Posterior cingulate gyrus (tissue), 11 donors: ENCODE measurements at places on chromosomes 16 and 17.

DNA sequence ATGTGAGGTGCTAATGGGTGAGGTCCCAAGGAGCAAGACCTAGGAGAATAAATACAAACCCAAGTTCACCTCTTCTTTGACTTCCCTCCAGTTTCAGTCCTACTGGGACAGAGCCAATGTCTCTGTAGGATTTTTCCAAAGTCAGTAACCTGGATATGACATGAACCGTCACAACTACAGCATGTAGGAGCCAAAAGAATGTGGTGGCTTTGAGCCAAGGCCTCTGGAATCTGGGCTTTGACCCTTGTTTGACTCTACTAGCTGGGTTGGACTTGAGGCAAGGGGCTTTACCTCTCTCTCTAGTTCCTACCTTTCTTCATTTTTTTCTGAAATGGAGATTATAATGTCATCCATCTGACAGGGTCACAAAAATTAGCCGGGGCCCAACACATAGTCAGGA, 91.4 kb downstream of the CACNG3 start:
- no peak for DNase-seq

GRCh38 chr16:1102921-1103635, 7.0 kb upstream of the C1QTNF8 start:
- peak; percentile 57 for DNase-seq

- no peak for DNase-seq
Measured at GRCh38 chr17:61715348-61715747, 124.3 kb upstream of the NACA2 start.

DNA sequence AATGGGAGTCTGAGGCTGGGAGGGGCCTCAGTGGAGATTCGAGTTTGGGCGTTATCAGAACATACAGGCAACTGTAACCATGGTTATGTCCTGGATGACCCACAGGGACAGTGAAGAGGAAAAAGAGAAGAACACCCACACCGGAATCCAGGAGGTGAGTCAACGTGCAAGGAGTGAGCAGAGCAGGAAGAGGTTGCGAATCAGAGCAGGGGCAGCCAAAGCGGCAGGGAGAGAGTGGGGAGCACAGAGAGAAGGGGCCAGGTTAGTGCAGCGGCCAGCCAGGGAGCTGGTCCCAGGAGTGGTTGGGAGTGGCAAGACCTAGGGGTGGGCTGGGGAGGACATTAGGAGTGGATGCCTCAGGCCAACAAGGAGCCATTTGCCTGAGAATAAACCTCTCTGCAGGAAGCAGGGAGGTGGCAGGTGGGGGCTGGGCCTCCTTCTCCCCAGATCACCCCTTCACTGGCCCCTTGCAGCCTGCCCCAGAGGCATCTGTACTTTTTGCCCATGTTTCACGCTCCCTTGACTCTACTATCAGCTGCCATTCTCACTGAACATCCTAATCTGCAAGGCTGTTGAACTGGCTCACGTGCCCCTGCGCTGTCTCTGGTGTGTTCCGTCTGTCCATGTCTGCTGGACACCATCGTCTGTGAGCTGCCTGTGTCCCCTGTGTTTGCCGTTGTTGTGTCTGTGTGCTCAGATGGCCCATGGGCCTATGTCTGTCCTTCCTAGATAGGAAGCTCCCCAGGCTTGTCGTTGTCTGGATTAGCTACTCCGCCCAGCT, 5.1 kb downstream of the KRT13 start:
- DNase-seq: no peak

- DNase-seq: no peak
Measured at GRCh38 chr16:17321824-17322223, 148.9 kb downstream of the XYLT1 start.

- DNase-seq: peak; percentile 24
Measured at GRCh38 chr17:4310354-4311060, 46.7 kb upstream of the ANKFY1 start.

GRCh38 chr16:51638339-51639135, 487.5 kb upstream of the SALL1 start:
- DNase-seq: no peak

DNA sequence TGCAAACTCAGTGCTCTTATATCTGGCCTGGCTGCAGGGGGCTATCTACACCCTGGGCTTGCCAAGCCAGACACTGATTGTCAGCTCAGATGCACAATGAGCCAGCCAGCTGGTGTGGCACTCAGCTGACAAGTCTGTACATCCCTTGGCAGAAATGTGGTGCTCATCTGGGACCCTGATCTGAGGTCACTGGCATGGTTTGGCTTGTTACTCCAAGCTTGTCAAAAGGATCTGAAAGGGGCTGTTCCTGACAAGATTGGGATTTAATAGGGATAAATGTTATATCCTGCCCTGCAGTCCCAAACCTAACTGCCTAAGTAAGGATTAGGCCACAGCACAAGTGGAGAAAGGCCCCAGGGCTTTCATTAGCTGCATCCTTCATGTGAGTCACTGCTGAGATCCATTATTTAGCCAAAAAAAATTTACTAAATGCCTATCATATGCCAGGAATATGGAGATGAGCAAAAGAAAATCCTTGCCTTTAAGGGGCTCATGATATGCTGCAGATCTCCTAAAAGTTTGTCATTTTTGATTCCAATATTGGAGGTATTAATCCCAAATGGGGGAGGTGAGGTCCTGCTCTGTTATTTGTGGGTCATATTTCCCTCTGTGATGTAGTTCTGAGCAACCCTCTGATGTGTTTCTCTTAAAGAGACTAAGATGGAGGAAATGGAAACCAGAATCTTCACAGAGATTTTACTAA, 6.3 kb downstream of the SLC6A2 start:
- no peak for DNase-seq

GRCh38 chr17:42290577-42290976, 2.3 kb downstream of the STAT5A start:
- no peak for DNase-seq

DNA sequence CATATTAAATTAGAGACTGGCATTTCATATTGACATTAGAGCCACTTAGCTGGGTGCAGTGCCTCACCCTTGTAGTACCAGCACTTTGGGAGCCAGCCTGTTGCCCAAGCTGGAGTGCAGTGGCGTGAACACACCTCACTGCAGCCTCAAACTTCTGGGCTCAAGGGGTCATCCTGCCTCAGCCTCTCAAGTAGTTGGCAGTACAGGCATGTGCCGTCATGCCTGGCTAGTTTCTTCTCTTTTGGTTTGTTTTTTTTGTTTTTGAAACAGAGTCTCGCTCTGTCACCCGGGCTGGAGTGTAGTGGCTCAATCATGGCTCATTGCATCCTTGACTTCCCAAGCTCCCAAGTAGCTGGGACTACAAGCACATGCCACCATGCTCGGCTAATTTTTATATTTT, 8.7 kb downstream of the PPM1E start:
- DNase-seq: no peak

GRCh38 chr17:35170968-35171771, 23.0 kb downstream of the SLC35G3 start:
- DNase-seq: no peak

DNA sequence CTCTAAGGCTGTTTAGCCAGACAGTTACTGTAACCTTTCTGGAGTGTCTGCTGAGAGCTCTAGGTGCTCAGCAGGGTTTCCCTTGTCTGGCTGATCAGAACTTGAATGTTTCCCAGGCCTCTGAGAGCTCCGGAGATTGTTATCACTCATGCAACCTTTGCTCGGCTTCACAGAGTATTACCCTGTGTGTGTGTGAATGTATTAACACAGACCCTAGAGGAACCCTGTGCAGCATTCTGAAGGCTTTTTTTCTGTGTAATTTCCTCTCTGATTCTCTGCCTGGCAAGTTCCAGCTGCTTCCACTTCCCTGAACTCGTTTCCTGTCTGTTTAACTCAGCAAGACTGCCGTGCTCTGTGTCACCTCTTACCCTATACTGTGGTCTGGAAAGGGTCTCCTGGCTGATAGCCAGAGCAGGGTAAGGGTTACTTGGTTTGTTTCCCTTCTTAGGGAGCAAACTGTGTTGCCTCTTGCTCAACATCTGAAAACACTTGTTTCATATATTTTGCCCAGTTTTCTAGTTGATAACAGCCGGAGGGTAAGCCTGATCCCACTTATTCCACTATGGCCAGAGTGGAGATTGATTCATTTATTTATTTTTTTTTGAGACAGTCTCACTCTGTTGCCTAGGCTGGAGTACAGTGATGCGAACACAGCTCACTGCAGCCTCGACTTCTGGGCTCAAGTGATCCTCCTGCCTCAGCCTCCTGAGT, 21.7 kb downstream of the PRMT7 start:
- no peak for DNase-seq

GRCh38 chr16:17963185-17963836, 373.2 kb downstream of the NPIPA8 start:
- DNase-seq: no peak

DNA sequence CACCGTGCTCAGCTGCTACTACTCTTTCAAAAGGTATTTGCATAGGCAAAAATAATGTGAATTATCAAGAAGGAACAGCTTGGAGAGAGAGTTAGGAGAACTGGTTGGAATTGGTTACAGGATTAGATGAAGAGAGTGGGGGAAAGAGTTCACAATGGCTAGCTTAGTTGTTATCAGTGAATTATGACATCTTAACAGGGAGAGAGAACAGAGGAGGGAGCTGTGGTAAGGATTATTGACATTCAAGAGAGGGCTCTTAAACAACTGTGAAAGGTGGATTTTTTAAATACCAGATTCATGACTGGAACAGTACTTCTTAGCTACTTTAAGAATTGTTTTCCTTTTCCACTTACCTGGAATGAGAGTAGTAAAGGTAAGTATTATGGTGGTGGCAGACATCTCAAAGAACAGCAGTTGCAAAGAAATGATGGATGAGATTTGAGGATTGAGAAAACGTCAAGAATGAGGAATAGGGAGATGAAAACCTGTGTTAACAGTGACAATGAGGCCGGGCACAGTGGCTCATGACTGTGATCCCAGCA, 43.9 kb upstream of the SLC5A11 start:
- DNase-seq: no peak

DNA sequence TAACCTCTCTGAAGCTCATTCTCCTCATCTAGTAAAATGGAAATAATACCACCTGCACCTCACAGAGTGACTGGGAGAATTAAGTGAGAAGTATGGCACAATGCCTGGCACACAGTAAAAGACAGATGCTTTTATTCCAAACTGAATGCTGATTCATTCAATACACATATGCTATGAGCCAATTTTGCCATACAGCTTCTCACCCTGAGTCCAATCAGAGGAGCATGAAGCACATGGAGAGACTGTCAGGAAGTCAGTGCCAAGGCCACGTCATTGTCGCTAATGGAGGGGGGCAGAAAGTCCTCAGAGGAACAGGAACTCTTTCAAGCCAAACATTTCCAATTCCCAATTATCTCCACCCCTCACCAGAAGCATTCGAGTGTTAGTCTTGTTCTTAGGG, 11.6 kb downstream of the MKS1 start:
- no peak for DNase-seq

DNA sequence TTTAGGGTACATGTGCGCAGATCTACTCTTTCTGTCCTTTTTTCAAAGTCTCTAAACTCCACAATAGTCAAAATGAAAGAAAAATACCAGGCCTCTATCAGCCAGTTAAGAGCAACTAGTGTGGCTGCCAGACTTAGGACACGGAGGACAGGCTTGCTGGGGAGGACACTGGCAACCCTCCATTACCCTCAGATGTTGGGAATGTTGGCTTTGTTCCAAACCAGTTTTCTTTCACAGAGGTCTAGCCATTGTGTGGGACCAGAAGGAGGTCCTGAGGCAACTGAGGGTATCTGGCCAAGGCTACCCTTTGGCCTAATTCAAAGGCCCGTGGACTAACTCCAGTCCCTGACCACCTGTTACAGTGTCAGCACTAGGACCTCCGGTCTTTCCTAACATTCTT, 51.2 kb upstream of the MED9 start:
- no peak for DNase-seq

DNA sequence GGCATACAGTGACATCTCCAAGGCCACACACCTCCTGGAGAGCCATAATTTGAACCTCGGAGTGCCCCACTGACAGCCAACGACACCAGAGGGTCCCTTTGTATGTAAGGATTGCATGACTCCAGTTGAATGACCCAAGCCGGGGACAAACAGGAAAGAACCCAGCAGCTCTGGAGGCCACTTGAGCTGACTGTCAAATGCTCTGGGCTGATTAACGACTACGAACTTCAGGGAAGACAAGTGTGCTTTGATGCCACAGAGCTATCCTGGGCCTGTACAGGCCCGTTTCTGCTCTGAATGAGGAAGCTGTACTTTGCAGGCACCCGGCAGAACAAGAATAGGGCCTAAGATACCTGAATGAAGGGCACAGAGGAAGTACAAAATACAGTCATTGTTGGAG, 404.6 kb downstream of the SLC39A11 start:
- no peak for DNase-seq

- no peak for DNase-seq
Measured at GRCh38 chr16:55747785-55748184, 85.1 kb downstream of the CES1 start.

GRCh38 chr17:43573579-43574321, 27.6 kb upstream of the ETV4 start:
- DNase-seq: no peak

- DNase-seq: no peak
Measured at GRCh38 chr17:2232244-2232638, 71.3 kb downstream of the SMG6 start.

DNA sequence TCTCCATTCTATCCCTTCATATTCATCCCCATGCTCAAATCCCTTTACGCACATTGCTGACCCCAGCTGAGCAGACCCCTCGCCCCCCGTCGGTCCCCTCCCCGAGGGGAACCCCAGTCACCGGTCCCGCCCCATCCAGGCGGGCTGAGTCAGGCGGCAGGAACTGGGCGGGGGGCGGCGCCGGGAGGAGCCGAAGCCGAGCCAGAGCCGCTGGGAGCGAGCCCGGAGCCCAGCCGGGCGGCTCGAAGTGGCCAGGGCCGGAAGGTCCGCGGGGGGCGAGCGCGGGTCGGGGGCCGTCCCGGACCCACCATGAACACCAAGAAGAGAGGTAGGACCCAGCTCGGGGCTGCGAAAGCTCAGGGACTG, 8.6 kb downstream of the RIPOR1 start:
- DNase-seq: no peak

DNA sequence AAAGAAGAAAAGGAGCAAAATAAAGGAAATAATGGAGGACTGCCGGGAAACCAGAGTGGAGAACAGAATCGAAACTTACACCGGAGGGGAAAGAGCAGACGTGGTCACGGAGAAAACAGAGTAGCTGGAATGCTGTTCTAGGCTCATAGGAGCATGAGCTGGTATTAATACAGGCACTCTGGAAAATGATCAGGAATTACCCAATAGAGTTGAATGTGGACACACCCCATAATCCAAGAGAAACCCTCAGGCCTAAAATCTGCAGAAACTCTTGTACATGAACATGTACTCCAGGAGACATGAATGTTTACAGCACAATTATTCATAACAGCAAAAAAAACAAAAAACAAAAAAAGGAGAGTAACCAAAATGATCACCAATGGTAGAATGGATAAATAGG, 77.7 kb downstream of the RPH3AL start:
- no peak for DNase-seq
